Stimulated activated CD8-positive, alpha-beta memory T cell treated with anti-CD3 and anti-CD28 coated beads, Interleukin-7, amount 100 ng/mL, for 1 hour (primary cell): ENCODE measurements at places on chromosomes 6 and 20.

DNA sequence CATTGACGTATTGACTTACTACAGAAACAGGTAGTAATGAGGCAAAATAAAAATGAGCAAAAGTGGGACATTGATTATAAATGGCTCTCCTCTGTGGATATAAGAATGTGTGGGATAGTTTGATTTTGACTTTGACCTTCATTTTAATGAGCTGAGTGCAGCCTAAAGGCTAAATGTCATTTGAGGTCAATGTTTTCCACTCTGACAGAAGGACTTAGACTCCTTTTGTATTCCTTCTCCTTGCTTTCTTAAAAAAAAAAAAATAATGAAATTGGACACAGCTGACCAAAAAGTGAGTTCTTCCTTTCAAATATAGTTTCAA is 68.6 kb downstream of the MTFR2 start:
- DNase-seq = no peak

- no peak for DNase-seq
Measured at GRCh38 chr6:68211242-68211795, 423.8 kb upstream of the ADGRB3 start.

DNA sequence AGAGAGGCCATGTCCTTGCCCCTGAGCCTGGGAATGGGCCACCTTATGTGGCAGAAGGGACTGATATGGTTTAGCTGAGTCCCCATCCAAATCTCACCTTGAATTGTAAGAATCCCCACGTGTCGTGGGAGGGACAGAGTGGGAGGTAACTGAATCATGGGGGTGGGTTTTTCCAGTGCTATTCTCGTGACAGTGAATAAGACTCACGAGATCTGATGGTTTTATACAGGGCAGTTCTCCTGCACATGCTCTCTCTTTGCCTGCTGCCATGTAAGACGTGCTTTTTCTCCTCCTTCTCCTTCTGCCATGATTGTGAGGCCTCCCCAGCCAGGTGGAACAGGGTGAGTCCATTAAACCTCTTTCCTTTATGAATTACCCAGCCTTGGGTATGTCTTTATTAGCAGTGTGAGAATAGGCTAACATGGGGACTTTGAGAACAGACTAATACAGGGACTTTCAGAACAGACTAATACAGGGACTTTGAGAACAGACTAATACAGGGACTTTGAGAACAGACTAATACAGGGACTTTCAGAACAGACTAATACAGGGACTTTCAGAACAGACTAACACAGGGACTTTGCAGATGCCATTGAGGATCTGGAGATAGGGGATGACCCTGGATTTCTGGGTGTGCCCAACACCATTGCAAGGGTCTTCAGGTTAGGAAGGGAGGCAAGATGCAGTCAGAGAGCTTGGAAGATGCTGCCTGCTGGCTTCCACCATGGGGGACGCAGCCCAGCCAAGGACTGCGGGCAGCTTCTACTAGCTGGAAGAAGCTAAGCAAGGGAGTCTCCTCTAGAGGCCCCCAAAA is 86.9 kb downstream of the RAMACL start:
- DNase-seq = no peak

GRCh38 chr6:11987386-11987785 is 24.7 kb upstream of the HIVEP1 start:
- no peak for DNase-seq

GRCh38 chr6:2188397-2188796 is 57.0 kb downstream of the GMDS start:
- no peak for DNase-seq

GRCh38 chr20:2867081-2867864 is 6.0 kb upstream of the PTPRA start:
- DNase-seq = no peak

- no peak for DNase-seq
Measured at GRCh38 chr6:32551410-32551809, 21.3 kb upstream of the HLA-DRB5 start.

GRCh38 chr20:41279546-41280225 is 37.8 kb downstream of the ZHX3 start:
- DNase-seq = no peak

DNA sequence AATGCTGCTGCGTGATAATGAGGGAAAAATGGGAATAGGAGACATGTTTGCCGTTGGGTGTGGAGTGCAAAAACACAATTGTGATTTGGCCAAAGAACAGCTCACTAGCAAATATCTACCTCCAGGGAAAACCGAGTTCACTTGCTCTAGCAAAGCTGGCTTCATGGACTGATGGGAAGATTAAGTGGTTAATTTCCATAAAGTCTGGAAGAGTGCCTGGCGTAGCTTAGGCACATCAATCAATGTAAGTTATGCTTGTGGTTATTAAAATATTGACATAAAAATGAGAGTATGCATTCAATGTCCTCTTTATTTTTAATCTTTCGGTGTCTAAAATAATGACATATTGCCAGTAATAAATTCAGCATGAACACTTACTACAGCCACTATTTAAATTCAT is 267.5 kb downstream of the SMOC2 start:
- DNase-seq = no peak

GRCh38 chr20:17884307-17885003 is 84.1 kb downstream of the SNX5 start:
- DNase-seq = no peak
